ENCODE measurements at places on chromosomes 7 and 10.

- no peak for DNase-seq
Observed at GRCh38 chr10:119301397-119301796, 94.0 kb downstream of the GRK5 start.

DNA sequence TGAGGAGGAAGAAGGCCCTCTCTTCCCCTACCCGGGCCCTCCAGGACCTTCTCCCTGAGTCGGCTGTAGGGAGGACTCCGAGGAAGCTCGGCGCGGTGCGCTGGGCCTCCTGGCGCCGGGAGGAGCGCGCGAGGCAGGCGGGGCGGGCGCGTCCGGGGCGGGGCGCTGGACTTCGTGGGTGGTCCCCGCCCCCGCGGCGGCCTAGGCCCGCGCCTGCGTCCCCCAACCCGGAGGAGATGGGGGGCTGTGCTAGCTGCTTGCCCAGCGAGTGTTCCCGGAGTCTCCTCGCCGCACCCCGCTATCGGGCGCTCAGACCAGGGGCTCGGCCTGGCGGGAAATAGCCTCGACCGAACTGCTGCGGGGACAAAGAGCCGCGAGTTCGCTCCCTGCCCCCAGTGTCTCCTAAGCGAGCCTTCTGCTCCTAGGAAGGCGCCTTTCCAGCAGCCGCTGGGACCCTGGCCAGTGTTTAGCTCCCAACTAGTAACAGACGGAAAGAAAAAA lies 19.2 kb upstream of the SMO start:
- peak; percentile 37 for DNase-seq

DNA sequence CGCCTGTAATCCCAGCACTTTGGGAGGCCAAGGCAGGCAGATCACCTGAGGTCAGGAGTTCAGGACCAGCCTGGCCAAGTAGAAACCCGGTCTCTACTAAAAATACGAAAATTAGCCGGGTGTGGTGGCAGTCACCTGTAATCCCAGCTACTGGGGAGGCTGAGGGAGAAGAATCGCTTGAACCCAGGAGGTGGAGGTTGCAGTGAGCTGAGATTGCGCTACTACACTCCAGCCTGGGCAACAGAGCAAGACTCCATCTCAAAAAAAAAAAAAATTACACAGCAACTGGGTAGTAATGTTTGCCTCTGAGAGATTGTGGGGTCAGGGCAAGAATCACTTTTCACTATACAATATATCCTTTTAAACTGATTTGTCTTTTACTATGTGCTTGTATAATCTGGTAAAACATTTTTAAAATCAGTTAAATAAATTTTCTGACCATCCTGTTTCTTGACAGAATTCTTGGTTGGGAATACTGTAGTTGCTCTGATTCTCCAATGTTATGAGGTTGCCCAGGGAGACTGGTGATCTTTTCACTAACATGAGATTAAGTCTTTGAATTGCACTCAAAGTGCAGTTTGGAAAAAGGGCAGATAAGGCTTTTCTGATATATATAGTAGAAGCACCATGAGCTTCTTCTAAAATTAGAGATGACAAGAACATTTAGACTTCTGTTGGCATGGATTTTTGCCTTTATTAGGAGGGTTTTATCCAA lies 1.5 kb downstream of the ENTPD7 start:
- peak; percentile 39 for DNase-seq

GRCh38 chr7:4861227-4861626 lies 603 bp downstream of the PAPOLB start:
- DNase-seq = no peak

GRCh38 chr7:47446871-47447466 lies 134.9 kb downstream of the TNS3 start:
- no peak for DNase-seq

GRCh38 chr7:141562543-141562942 lies 11.3 kb downstream of the AGK start:
- DNase-seq = no peak

- no peak for DNase-seq
Observed at GRCh38 chr7:147796581-147796980, 794.0 kb upstream of the C7orf33 start.

- DNase-seq = no peak
Observed at GRCh38 chr10:75197906-75198305, 12.7 kb upstream of the VDAC2 start.

GRCh38 chr10:70233939-70234300 lies 691 bp upstream of the PPA1 start:
- no peak for DNase-seq

GRCh38 chr10:96703358-96703757 lies 17.0 kb downstream of the PIK3AP1 start:
- DNase-seq = no peak

GRCh38 chr10:98528805-98529183 lies 82.1 kb upstream of the HPS1 start:
- DNase-seq = no peak

- no peak for DNase-seq
Observed at GRCh38 chr7:108367314-108367713, 88.9 kb downstream of the NRCAM start.

- DNase-seq = no peak
Observed at GRCh38 chr7:157019718-157020451, 9.4 kb upstream of the MNX1 start.

- DNase-seq = no peak
Observed at GRCh38 chr10:13669901-13670300, 83.1 kb downstream of the PRPF18 start.
